GDM1 (cell line): ENCODE measurements at places on chromosomes 3 and 15.

DNA sequence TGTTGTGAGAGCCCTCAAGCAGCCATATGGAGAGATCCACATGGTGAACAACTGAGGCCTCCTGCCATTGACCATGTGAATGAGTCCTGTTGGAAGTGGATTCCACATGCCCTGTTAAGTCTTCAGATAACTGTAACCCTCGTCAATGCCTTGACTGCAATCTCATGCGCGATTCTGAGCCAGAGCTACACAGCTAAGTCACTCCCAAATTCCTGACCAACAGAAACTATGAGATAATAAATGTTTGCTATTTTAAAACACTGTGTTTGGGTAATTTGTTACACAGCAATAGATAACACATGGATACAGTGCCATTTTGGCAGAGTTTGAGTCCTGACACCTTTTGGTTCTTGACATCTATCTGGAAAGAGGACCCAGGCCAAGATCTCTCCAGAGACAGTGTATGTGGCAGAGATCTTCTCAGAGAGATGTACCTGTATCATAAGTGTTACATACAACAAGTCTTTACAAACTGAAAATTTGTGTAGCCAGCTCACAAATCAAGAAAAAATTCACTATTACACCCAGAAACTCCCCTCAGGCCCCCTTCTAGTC, 34.5 kb upstream of the BNC1 start:
- DNase-seq: no peak

DNA sequence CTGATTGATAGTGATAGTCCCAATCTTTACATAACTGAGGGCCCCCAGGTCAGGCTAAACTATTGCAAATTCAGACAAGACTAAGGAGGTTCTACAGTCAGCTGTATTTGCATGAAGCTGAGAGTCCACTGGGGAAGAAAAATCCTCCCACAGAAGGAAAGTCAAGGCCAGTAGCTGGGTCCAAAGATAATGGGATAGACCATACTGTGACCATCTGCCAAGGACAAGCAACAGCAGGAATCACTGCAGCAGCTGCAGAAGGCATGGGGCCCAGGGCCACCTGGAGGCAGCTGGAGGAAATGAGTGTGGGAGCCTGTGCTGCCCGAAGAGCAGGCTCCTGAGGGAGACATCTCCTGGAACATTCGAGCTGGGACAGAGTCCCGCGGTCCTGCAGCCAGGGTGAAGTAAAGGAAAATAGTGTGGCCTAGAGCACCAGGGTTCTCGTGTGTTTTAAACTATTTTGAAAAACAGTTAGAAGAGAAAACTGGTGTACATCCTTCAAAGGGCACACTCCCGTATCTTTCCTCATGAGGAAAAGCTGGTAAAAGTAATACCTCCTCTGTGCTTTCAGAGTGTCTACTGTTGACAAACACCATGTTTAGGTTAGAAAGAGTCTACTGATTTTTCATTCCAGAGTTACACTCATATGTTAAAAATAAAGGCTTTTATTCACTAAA, 13.2 kb upstream of the TMEM212 start:
- no peak for DNase-seq

DNA sequence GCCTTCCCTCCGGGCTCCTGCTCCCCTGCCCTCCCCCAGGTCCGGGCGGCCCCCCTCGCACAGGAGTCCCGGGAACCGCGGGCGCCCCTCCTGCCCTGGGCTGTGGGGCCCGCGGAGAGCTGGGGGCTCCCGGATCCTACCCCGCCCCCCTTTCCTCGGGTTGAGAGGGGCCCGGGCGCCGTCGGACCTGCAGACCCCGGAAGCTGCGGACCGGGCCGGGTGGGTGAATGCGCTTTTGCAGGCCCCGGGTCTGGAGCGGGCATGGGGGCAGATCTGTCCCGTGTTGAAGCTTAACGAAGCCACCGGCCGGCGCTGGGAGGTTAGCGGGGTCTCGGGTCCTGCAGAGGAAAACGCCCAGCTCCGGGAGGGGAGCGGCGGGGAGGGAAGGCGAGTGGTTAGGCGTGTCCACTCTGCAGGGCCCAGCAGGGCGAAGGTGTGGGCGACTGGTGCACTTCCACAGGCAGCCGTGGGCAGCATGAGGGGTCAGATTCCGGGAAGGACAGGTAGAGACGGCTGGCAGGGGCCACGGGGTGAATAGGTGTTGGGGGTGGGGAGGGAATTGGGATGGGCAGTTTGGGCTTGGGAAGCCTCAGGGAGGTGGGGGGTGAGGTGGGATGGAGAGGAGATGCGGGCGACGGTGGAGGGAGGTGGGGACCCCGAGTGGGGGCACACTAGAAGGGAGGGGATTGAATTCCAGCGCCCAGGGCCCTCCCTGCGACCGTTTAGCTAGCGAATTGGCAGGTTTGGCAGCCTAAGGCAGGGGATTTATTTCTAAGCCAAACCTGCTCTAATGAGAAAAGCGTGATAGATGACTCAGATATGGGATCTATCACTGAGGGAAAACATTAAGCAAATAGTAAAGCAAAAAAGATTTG, 635 bp downstream of the CD276 start:
- DNase-seq: no peak

DNA sequence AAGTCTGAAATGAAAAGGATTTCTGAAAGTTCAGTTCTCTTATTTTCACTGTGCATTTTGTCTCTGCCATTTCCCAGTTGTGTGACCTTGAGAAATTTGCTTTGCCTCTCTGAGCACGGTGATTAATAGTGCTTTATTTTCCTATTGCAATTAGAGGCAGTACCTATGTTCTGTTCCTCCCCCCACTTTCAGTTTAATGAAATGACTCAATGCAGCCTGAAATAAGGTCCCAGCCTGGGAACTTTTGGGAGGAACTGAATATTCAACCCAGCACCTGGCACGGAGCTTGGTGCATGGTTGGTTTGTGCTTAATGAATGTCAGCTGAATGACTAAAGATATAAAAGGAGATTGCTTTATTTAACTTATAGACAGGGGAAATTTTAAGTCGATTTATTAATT, 352.6 kb downstream of the PDCD6IP start:
- DNase-seq: no peak

- no peak for DNase-seq
Observed at GRCh38 chr15:31415201-31415600, 88.6 kb downstream of the KLF13 start.

GRCh38 chr3:102466001-102466400, 31.2 kb downstream of the ZPLD1 start:
- no peak for DNase-seq

DNA sequence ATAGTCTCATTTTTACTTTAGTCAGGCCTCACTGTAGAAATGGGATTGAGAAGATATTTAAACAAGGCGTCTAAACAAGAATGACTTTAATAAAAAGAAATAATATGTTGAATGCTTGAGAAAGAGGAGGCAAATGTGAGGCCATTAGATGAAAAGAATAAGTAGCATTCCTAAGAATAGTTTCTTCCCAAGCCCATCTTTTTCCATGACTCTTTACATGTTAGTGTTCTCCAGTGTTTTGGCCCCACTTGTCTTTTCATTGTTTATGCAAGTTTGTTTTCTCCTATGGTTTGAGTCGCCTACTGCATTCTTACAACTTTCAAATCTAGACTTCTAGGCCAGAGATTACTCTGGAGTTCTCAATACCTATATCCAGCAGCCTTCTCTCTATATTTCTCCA, 39.0 kb downstream of the TSC22D2 start:
- no peak for DNase-seq

DNA sequence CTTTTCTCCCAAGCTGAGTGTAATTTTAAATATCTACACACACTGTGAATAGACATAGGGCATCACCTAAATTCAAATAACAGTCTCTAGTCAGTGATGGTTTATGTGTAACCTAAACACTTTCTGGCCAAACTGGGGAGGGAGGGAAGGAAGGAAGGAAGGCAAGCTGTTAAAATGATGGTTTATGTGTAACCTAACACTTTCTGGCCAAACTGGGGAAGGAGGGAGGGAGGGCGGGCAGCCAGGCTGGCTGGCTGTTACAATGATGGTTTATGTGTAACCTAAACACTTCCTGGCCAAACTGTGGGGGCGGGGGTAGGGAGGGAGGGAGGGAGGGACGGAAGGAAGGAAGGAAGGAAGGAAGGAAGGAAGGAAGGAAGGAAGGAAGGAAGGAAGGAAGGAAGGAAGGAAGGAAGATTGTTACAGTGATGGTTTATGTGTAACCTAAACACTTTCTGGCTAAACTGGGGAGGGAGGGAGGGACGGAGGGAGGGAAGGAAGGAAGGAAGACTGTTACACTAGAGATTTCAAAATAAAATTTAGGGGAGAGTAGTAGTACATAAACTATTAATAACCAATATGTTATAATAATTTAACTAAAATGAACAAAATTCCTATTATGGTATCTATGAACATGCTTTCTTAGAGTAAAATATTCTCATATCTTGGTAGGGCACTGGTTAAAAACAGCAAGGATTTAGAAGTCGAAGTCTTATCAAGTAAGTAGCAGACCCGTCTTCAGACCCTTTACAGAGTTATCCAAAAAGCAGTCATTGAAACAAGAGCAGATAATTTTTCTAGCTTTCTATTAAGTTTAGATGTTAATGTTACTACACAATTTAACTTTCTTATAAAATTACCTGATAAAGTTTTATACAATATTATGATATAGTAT, 148.1 kb downstream of the LMLN start:
- no peak for DNase-seq

- DNase-seq: no peak
Observed at GRCh38 chr3:140403608-140404007, 274.3 kb upstream of the TRIM42 start.

GRCh38 chr3:172517859-172518466, 5.3 kb downstream of the TNFSF10 start:
- no peak for DNase-seq

GRCh38 chr15:67171471-67171870, 83.0 kb downstream of the AAGAB start:
- no peak for DNase-seq

GRCh38 chr3:125435231-125435630, 60.1 kb upstream of the ZNF148 start:
- DNase-seq: no peak

GRCh38 chr3:156675830-156676767, 1.7 kb downstream of the TIPARP start:
- no peak for DNase-seq

DNA sequence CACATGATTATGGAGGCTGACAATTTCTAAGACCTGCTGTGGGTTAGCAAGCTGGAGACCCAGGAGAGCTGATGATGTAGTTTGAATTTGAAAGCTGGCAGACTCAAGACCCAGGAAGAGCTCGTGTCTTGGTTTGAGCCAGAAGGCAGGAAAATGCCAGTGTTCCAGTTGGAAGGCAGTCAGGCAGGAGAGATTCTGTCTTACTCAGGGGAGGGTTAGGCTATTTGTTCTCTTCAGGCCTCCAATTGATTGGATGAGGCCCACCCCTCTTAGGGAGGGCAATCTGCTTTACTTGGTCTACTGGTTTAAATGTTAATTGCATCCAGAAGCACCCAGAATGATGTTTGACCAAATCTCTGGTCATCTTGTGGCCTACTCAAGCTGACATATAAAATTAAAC, 40.4 kb upstream of the IGF2BP2 start:
- no peak for DNase-seq

DNA sequence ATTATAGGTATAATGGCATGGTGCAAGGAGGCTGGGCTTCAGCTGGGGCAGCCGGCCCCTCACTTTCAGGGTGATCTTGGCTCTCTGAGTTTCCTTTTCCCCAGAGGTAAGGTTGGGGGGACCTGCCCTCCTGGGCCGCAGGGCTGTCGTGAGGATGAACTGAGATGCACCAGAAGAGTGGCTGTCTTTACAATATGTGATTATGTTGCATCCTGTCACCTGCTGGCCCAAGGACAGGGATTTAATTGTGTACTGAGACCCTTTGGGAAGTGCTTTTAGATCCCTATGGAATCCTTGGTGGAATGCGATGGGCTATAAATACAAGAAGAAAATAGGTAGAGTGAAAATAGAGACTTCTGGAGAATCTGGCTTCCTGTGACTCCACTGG, 22.1 kb downstream of the ANAPC13 start:
- DNase-seq: no peak

DNA sequence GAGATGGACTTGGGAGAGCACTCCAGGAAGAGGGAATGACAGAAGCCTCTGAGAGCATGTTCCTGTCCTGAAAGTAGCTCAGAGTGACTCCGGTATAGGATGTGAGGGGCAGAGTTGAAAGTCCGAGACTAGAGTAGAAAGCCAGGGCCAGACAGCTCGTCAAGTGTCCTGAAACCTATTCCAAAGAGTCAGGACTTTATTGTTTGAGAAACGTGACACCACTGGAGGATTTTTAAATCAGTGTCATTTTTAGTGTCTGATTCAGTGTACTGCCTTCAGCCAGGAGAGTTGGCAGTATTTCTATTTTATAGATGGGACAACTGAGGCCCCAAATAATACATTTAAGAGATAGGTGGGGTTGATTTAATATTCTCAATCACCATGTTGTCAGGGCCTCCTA, 1.6 kb upstream of the RBMS3 start:
- no peak for DNase-seq

- DNase-seq: no peak
Observed at GRCh38 chr15:98653686-98654085, 5.3 kb downstream of the IGF1R start.

GRCh38 chr3:135652388-135652787, 313.1 kb upstream of the PPP2R3A start:
- no peak for DNase-seq

- no peak for DNase-seq
Observed at GRCh38 chr3:190058521-190059241, 62.0 kb downstream of the P3H2 start.

- no peak for DNase-seq
Observed at GRCh38 chr15:44588541-44588940, 51.6 kb downstream of the EIF3J start.
